ENCODE measurements at places on chromosomes 2 and 18.
A peak's percentile ranks its signal among the peaks of the same experiment; 100 is the strongest.

DNA sequence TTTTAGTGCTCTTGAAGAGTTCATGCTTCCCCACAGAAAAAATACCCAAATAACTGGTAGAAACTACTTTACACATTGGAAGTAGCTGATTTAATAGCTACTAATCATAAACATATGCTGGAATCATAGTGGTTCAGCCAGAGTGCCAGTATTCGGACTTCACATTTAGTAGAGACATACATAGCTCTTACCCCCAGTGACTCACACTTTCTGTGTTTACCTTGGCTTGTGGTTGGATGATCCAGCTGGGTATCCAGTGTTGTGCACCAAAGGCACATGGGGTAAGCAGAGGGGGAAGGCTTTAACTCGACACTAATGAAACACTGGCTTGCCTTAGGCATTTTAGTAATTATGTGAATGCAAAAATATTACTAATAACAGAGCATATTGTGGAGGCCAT, 18.1 kb downstream of the ARHGAP28 start:
- no peak for DNase-seq

GRCh38 chr2:34107811-34108210, 508.7 kb upstream of the FAM98A start:
- no peak for DNase-seq

DNA sequence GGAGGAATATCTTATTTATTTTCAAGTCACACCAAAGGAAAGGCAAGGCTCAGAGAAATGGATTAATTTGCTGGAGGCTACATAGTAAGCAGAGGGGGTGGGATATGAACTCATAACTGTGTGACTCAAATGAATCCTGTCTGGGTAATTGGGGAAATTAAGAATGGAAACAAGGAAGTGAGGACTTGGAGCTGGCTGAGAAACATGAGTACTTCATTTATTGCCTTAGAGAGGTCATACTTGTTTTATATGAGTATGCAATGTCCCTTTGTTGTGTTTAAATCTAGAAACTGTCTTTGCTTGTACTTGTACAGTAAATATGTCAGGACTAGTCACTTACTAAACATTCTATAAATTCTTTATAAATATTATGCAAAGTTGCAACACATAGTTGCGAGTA, 2166.7 kb upstream of the PIK3C3 start:
- DNase-seq = no peak

DNA sequence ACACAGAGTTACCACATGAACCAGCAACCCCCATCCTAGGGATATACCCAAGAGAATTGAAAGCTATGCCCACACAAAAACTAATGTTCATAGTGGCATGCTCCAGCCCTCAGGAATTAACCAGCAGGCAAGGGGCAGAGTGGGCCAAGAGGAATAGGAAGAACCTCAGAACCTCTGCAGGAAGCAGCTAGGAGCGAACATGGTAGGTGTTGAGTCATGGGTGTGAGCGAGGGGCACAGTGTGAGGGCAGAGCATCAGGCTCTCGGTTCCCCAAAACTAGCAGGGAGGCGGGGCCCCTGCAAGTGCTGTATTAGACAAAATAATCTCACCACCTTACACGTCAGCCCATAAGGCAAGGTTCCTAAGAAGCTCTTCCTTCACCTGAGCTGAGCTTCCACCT, 5.6 kb upstream of the RUFY4 start:
- DNase-seq = peak; percentile 48

- DNase-seq = no peak
Measured at GRCh38 chr2:205086662-205087061, 541.4 kb downstream of the PARD3B start.

GRCh38 chr2:207956771-207957170, 68.6 kb downstream of the PLEKHM3 start:
- no peak for DNase-seq

DNA sequence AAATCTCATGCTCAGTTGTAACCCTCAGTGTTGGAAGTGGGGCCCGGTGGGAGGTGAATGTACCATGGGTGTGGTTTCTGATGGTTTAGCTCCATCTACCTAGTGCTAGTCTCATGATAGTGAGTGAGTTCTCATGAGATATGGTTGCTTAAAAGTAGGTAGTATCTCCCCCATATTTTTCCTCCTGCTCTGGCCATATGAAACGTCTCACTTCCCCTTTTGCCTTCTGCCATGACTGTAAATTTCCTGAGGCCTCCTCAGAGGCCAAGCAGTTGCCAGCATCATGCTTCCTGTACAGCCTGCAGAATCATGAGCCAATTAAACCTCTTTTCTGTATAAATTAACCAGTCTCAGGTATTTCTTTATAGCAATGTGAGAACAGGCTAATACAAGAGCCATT, 62.8 kb upstream of the RNF152 start:
- DNase-seq = no peak

- DNase-seq = no peak
Measured at GRCh38 chr2:169796441-169796840, 2.2 kb upstream of the SSB start.

DNA sequence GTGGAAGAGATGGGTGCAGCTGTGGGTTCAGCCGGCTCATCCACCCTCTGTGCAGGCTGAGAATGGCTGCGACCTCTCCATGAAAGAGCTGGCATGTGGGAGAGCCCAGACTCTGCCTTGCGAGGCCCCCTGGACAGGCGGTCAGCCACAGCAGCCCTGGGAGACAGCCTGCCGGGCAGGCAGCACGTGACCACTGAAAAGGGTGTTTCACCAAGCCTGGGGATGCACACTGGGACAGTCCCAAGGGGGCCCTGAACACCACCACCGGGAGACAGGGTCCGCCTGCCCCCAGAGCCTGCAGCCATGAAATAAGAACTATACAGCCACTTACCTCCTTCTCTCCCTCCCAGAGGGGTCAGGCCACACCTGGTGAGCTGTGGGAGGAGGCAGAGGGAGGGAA, 11.5 kb downstream of the RFX8 start:
- DNase-seq = no peak

- no peak for DNase-seq
Measured at GRCh38 chr2:65032019-65032975, 23.9 kb upstream of the CEP68 start.

DNA sequence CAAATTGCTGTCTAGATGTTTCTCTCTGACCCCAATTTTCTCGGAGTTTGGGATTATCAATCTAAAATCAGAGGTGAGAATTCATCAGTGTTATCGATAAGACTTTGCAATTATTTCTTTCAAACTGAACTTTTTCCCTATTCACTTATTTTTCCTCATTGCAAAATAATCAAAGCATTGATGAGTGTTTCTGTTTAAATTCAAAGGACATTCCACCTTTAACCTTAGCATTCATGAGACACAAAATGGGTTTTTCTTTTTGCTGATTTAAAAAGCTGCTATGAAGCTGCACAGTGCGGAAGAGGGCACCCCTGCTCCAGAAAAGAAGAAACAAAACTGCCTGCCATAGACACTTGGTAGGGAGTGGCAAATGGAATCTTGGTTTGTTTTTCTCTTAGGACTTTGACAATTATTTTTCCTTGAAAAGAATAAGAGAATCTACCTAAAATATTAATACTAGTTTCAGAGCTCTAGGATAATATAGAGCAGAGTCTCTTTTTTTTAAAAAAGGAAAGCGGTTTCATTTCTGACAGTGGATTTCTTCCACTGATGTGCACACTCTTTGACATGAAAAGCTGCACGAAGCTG, 203.4 kb downstream of the TGIF1 start:
- no peak for DNase-seq

GRCh38 chr2:23635442-23636340, 250.7 kb downstream of the KLHL29 start:
- DNase-seq = no peak

GRCh38 chr18:69725009-69725408, 222.7 kb downstream of the CD226 start:
- DNase-seq = no peak

- DNase-seq = peak; percentile 41
Measured at GRCh38 chr2:212537726-212538304, 787 bp downstream of the ERBB4 start.

- no peak for DNase-seq
Measured at GRCh38 chr2:174740721-174741120, 23.6 kb downstream of the CHRNA1 start.

GRCh38 chr2:196229013-196229412, 57.6 kb upstream of the STK17B start:
- DNase-seq = no peak

All from GM06990 (cell line).